Activated CD4-positive, alpha-beta T cell treated with anti-CD3 and anti-CD28 coated beads, Interleukin-10, Interleukin-2, amounts not matched to agents 100 ng/mL and 50 ng/mL, durations not matched to agents 16 hours and 8 hours (primary cell): ENCODE measurements at places on chromosomes 4 and X.

- no peak for DNase-seq
These were observed 1342.9 kb downstream of the ADGRL3 start for GRCh38 chr4:62543002-62543401.

DNA sequence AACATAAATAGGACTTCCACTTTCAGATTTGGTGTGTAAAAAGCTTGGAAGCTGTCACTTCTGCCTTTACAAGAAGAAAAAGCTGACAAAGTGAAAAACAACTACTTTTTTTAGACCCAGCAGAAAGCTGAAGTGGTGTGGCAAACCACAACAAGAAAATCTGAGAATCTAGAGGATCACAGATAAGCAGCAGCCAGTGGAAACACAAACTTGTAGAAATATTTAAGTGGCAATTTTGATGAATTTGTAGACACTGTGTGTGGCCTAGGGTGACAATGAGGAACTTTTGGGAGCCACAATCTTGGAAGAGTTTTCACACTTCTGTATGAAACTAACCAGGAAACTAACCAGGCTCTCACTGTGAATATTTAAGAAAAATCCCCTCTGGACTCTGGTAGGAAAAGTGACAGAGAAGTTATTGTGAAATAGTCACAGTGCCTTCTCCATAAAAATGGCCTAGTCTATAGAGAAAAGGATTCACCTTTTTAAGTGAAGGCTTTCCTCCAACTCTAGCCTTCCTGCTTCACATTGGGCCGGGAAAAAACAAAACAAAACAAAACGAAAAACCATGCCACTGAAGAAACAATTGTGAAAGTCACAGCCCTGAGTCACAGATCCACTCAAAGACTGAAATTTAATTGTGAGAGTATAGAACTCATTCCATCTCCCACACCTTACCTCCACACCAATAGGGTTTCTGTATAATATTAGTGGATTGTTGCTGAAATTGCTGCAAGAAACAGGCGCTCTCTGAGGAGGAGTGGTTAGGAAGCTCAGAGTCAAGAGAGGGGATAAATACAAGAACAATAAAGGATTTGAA, 26.7 kb upstream of the GUCY1A1 start:
- peak; percentile 61 for DNase-seq

- DNase-seq = no peak
These were observed 1024.9 kb upstream of the ADGRL3 start for GRCh38 chr4:60175241-60175640.

- DNase-seq = no peak
These were observed 576.0 kb upstream of the PABPC4L start for GRCh38 chr4:134777606-134778005.

- DNase-seq = no peak
These were observed 192.1 kb upstream of the LCORL start for GRCh38 chr4:18213576-18214198.

- no peak for DNase-seq
These were observed 472.5 kb downstream of the INPP4B start for GRCh38 chr4:142373610-142374009.
